ENCODE measurements at places on chromosomes 3 and 15.

DNA sequence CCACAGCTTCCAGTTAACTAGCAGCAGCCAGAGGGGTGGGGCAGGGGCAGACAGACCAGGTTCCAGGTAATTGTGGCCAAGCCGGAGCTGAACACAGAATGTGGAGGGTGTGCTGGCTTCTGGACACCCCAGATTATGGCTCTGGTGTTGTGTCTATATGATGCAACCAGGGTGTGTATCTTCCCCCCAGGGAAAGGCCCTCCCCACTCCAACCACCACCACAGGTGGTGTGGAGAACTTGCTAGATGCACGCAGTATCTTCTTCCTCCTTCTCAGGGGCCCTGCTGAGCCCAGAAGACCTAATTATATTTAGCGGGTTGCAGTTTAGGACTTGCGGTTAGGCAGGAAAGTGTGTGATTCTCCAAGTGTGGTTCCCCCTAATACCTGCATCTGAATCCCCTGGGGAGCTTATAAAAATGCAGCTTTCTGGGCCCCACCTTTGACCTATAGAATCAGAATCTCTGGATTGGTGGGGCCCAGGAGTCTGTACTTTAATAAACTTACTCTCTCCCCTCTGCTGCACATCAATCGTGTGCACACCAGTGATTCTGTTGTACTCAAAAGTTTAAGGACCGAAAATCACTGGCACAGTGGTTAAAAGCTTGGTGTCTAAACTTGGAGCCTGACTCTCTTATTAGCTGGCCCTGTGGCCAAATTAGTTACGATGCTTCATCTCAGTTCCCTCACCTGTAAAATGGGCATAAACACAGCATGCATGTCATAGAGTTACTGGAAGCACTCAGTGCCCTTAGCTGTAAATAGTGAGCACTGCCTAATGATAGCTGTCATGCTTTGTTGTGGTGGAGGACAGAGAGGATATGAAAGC, 379.1 kb upstream of the PROK2 start:
- DNase-seq: no peak

GRCh38 chr3:58585005-58585786, 8.0 kb upstream of the FAM107A start:
- DNase-seq: peak; percentile 76

DNA sequence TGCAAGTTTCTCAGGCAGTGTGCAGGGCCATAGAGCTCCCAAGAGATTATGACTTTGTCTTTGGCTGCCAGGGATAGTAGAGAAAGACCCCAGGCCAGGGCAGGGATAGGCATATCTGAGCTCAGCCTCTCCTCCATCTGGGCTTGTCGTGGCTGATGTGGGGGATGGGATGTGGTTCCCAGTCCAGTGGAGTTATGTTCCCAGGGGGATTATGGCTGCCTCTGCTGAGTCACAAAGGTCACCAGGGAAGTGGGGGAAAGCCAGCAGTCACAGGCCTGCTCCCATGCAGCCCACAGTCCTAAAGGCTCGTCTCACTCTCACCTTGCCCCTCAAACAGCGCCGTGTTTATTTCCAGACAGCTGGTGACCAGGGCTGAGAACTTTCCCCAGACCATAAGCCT, 354.9 kb downstream of the SI start:
- no peak for DNase-seq

DNA sequence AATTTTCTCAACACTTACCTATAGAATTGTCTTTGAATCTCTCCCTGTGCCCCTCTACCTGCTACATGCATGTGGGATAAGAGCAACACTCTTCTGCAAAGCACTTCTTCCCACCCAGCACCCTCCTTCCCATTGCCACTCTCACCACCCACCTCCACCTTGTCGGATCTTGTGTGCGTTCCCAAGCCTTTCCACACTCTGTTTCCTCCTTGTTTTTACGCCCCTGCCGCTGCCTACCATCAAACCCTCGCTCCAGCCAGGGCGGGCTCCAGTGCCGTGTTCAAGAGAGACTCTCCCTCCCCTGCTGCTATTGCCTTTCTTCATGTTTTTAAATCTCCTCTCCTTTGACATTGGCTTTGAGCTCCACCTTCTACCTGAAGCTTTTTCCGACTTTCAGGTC, 40.2 kb downstream of the ABHD17C start:
- DNase-seq: no peak

DNA sequence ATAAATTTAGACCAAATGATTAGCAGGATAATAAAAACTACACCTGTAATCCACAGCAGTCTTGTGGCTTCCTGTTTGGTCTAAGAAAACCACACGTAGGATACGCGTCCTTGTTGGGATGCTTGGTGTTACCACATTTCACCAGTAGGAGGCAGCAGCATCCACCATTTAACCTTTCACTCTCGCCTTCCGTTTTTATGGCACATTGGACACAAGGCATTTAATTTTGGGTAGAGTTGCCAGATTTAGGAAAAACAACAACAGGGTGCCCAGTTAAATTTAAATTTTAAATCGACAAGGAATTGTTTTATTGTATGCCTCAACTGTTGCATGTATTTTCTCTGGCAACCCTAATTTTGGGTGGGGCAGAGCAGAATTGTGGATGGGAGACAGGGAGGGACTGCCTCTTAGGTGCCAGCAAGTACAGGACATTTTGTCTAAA, 6.3 kb downstream of the LRRC31 start:
- DNase-seq: peak; percentile 72

- DNase-seq: no peak
These were observed 56.1 kb upstream of the GALNT15 start for GRCh38 chr3:16118396-16118795.

DNA sequence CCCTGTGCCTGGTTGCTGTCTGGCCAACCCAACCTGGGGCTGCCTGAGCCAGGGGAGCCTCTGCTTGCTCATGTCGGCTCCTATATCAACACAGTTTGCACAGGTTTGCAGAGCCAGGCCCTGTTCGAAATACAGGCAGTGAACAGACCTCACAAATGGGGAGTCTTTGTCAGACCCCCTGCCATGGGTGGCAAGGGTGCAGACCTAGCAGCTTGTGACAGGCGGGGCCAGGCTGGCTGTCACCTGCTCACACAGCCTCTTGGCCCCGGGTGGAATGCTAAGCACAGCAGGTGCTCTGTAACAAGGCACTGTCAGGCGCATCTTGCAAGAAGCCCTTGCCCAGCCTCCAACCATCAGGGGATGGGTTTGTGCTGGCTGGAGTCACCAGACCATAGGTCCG, 47.3 kb downstream of the BDH1 start:
- no peak for DNase-seq

DNA sequence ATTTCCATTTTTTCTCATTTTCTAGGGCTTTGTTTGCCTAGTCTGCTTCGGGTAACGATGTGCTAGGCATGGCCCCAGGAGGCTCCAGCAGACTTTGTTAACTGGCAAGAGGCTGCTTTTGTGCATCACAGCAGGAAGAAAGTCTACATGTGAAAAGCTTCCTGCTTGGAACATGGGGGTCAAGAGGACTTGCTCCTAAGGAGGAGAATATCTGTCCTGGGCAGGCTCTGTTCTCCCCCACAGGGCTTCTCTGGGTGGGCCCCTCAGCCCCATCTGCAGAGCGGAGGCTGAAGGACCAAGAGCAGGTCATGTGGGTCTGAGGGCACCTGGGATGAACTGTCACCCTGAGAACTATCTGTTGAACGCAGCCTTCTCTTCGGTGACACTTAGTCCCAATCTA, 94.7 kb downstream of the CCNL1 start:
- DNase-seq: no peak

Data from EL (cell line).